Activated T-cell treated with anti-CD3 and anti-CD28 coated beads, Interleukin-2, amount 50 U/mL, for 72 hours (primary cell): ENCODE measurements at places on chromosomes 12 and 14.

DNA sequence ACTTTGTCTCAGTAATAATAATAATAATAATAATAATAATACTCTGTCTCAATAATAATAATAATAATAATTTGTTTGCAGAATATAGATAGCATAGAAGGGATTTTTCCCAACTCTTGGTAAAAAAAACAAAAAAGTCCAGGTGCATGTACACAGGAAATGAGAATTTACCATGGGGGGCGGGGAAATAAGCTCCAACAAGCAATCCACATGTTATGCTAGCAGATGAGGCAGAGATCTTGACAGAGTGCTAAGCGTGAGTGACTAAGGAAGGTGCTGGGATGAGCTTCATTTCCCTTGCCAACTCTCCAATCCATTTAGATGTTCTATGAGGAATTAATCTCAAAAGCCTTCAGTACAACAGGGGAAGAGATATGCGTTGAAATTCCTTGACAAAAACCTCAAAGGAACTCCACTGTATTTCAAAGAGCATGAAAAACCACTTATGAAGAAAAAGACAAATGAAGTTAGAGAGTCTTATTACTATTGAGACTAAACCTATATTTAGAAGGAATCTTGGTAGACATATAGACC is 44.9 kb upstream of the GTF2A1 start:
- peaks cover 8% of the 10 kb centered on the region for H3K4me1 ChIP-seq
- DNase-seq, result no peak

DNA sequence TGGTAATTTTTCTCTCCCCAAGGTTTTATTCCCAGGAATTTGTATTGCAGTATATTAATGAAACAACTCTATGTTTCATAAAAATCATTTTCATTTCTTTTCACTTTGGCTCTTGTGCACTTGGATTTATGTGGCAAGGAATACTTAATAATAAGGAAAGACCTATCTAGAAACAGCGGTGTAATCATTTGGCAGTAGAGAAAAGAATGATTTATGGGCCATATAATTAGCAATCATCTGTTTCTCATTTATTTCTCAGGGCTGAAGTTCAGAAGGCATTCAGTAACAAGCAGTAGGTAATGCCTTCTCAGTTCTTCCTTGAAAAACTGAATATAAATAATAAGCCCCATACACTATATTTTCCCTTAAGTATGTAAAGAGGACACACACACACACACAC is 172.6 kb downstream of the ANO4 start:
- no peak for DNase-seq
- no peak overlapping the region for H3K4me3 ChIP-seq
- H3K27ac ChIP-seq, result no peak overlapping the region
- no peaks in the 10 kb centered on the region for H3K27me3 ChIP-seq
- no peaks in the 10 kb centered on the region for H3K4me1 ChIP-seq
- no peaks in the 10 kb centered on the region for H3K36me3 ChIP-seq

- no peaks in the 10 kb centered on the region for H3K36me3 ChIP-seq
- H3K4me1 ChIP-seq, result no peaks in the 10 kb centered on the region
Measured at GRCh38 chr12:90543374-90543773, 411.6 kb downstream of the CCER1 start.

GRCh38 chr14:59282378-59282765 is 93.9 kb downstream of the DAAM1 start:
- no peak overlapping the region for H3K27ac ChIP-seq
- no peak overlapping the region for H3K4me3 ChIP-seq
- no peak for DNase-seq
- no peaks in the 10 kb centered on the region for H3K4me1 ChIP-seq
- no peaks in the 10 kb centered on the region for H3K27me3 ChIP-seq

GRCh38 chr14:94769391-94770250 is at the start of gene GSC:
GSC (minus strand) TSS chr14:94770113; CDS start chr14:94770015, 98 bp downstream.
- H3K4me3 ChIP-seq, result peak within 1 kb of the TSS; percentile 89
- H3K36me3 ChIP-seq, result peaks cover 4% of the 10 kb centered on the region
- H3K4me1 ChIP-seq, result peaks cover 20% of the 10 kb centered on the region
- H3K27ac ChIP-seq, result peak within 1 kb of the TSS; percentile 88
- DNase-seq, result peak; percentile 38

DNA sequence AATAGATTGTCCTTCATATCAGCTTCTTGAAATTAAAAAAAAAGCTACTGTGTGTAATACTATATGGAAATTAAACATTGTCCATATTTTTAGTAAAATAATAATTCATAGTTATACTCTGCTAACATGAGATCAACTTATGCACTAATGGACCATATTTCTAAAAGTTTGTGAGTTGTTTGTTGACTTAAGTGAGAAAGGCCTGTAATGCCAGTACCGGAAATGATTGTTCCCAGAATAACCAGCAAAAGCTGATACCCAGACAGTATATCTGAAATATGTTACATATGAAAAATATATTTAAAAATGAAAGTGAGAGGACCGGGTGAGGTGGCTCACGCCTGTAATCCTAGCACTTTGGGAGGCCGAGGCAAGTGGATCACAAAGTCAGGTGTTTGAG is 35.9 kb downstream of the WNK1 start:
- H3K4me3 ChIP-seq, result no peak overlapping the region
- H3K27me3 ChIP-seq, result no peaks in the 10 kb centered on the region
- H3K27ac ChIP-seq, result peak overlapping the region; percentile 40
- H3K36me3 ChIP-seq, result no peaks in the 10 kb centered on the region

DNA sequence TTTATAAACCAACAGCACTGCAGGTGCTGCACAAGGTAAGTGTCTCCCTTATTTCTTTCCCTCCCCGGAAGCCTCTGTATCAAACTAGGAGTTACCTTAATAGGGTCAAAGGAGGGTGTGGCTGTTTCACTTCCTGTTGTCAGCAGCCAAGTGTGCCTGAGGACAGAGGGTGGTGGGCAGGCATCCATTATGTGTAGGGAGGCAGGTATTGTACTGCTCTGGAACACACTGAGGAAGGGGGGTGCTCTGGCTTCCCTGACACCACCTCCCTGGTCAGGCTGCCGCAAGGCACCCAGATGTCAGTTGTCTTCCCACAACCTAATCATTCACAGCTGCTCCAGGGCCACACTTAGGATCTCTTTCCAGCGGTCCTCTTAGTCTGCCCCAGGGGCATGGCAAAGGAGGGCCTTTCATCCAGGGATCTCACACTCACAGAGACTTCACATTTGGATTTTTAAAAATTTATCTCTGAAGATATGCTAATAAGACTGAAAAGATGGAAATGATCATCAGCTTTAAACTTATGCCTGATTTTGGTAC is 132.0 kb upstream of the ARHGAP5 start:
- H3K4me3 ChIP-seq, result no peak overlapping the region
- no peaks in the 10 kb centered on the region for H3K36me3 ChIP-seq
- H3K27ac ChIP-seq, result no peak overlapping the region
- DNase-seq, result no peak

DNA sequence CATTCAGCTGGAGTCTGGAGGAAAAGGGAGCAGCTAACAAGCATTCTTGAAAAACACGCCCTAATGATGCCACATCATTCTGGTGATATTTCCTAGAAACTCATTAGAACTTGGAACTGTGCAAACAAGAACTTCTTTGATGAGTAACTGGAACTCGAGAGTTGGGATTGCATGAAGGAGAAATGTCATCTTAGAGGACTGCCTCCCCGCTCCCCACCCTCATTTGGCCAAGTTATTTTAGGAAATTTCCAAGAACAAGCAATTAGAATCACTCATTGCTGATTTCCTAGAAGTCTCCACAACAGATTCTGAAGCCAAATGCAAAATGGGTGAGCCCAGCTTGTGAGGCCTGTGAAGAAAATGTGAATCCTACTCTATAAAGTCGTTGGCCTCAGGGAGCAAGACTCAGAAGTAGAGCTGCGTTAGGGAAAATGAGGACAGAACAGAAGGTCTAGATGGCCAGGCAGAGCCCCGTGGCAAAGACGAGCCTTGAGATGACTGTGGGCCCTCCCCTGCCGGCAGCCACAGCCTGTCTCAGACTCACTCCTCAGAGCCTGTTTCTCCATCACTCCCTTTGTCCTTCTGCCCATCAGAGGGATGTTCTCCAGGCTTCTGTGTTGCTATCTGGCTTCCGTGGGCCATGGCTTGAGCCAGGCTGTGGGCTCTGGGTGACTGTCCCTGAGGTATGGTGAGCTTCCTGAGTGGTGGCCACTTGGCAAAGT is 38.4 kb downstream of the RTL1 start:
- H3K27ac ChIP-seq, result no peak overlapping the region
- no peak overlapping the region for H3K4me3 ChIP-seq
- no peaks in the 10 kb centered on the region for H3K36me3 ChIP-seq
- H3K27me3 ChIP-seq, result peaks cover 5% of the 10 kb centered on the region
- H3K4me1 ChIP-seq, result no peaks in the 10 kb centered on the region

DNA sequence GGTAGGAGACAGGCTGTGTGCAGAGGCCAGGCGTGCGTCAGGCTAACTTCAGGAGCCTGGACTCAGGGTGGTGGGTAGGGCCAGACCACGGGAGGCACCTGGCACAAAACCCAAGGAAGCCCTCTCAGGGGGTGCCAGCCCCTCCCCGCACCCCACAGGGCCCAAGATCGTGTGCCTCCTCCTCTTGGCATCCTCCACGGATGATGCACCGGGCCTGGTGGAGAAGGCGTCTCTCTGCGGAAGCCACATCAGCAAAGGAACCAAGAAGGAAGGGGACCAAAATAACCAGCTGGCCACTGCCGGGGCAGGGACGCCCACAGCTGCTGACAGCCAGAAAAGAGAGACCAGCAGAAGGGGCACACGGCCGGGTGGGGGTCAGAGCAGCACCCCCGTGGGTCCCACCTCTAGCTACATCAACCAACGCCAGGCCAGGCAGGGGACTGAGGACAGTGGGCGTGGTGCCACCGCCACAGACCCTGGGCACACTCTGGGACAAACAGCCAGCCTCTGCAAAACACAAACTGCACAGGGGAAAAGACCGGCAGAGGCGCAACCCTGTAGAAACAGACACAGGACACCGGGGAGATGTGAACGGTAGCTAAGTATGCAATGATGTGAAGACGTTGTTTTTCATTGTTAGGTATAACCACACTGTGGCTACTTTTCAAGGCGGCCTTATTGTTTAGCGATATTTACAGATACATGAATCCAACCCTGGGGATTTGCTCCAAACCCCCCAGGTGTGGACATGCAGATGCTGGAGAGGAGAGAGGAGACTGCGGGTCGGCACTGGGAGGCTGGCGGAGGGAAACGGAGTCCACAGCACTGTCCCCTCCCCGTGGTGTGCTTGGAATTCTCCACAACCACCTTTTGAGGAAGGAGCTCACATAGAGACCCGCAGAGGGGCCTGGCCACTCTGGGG is 26.1 kb upstream of the C14orf180 start:
- DNase-seq, result no peak
- no peaks in the 10 kb centered on the region for H3K27me3 ChIP-seq
- H3K27ac ChIP-seq, result no peak overlapping the region
- H3K4me3 ChIP-seq, result no peak overlapping the region

GRCh38 chr14:94598816-94599655 is 13.2 kb upstream of the SERPINA3 start:
- no peaks in the 10 kb centered on the region for H3K27me3 ChIP-seq
- DNase-seq, result no peak
- H3K27ac ChIP-seq, result no peak overlapping the region

DNA sequence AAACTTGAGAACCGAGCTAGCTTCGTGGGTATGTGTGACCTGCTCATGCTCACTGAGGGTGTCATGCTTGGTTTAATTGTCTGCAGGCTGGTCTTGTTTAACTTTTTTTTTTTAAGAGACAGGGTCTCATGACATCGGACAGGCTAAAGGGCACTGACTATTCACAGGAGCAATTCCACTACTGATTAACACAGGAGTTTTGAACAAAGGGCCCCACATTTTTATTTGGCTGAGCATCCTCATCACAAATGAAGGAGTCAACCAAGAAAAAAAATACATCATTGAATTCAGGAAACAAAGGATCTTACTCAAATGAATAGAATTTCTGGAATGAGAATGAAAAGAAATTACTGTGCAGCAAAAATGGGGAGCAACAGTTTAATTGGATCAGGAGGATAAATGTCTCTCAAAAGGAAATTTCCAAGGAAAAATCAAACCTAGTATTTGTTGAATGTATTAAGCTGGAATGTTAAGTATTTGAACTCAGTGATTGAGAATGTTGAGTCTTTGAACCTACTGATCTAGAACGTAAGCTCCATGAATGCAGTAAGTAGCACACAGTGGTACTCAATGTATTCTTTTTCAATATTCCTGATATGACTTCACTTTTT is 20.8 kb upstream of the PYROXD1 start:
- H3K27me3 ChIP-seq, result peaks cover 16% of the 10 kb centered on the region
- H3K4me1 ChIP-seq, result no peaks in the 10 kb centered on the region
- no peaks in the 10 kb centered on the region for H3K36me3 ChIP-seq
- H3K27ac ChIP-seq, result no peak overlapping the region
- DNase-seq, result no peak

- no peak overlapping the region for H3K27ac ChIP-seq
- no peaks in the 10 kb centered on the region for H3K4me1 ChIP-seq
- H3K4me3 ChIP-seq, result no peak overlapping the region
- no peaks in the 10 kb centered on the region for H3K36me3 ChIP-seq
- H3K27me3 ChIP-seq, result peaks cover 30% of the 10 kb centered on the region
Measured at GRCh38 chr14:93690146-93690545, 98.1 kb downstream of the PRIMA1 start.

DNA sequence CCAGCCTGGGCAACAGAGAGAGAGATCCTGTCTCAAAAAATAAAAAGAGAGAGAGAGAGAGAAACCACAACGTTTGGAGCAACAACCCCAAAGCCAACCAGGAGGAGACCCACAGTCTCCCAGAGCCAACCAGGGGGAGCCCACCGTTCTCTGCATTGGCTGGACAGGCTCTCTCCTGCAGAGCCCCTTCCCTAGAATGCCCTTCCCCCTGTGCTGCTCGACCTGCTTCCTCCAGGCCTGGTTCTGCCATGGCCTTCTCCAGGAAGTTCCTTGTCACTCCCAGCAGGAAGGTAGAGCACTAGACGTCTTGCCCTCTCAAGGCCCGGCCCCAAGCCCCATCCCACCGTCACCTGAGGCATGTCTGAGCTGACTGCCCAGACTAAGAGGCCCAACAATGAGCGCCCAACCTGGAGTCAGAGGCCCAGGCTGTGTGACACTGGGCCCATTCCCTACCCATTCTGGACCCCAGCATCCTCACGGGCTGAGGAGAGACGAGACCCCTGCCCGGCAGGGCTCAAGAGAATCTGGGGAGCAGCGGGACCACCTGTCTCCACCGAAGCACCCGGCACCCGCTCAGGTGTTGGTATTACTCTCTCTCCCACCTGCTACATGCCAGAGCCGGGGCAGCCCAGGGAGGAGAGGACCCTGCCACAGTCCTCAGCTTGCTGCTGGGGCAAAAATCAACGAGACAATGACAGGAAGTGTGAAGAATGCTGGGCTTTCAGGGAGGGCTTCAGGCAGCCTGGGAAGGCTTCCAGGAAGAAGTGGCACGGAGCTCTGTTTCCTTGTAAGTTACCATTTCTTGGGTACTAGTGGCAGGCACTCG is 61.2 kb downstream of the DIO3 start:
- no peak for DNase-seq
- no peak overlapping the region for H3K4me3 ChIP-seq
- H3K27ac ChIP-seq, result no peak overlapping the region
- H3K4me1 ChIP-seq, result peaks cover 1% of the 10 kb centered on the region
- H3K27me3 ChIP-seq, result no peaks in the 10 kb centered on the region

- no peaks in the 10 kb centered on the region for H3K36me3 ChIP-seq
- peaks cover 45% of the 10 kb centered on the region for H3K4me1 ChIP-seq
- no peak overlapping the region for H3K4me3 ChIP-seq
- no peaks in the 10 kb centered on the region for H3K27me3 ChIP-seq
- peak; percentile 16 for DNase-seq
Measured at GRCh38 chr12:51823875-51824565, 24.5 kb downstream of the FIGNL2 start.

GRCh38 chr14:29144621-29145020 is 378.0 kb downstream of the FOXG1 start:
- H3K27me3 ChIP-seq, result no peaks in the 10 kb centered on the region
- no peak overlapping the region for H3K27ac ChIP-seq
- H3K4me3 ChIP-seq, result no peak overlapping the region
- DNase-seq, result no peak
- H3K36me3 ChIP-seq, result no peaks in the 10 kb centered on the region
